ENCODE measurements at places on chromosomes 6 and 20. TPM values are rescaled to one million over a fixed set of nuclear protein-coding genes. Genes with fewer than 3 reads are reported as not detected.

DDAH2 gene
- 64.8 TPM for polyA plus RNA-seq

DNA sequence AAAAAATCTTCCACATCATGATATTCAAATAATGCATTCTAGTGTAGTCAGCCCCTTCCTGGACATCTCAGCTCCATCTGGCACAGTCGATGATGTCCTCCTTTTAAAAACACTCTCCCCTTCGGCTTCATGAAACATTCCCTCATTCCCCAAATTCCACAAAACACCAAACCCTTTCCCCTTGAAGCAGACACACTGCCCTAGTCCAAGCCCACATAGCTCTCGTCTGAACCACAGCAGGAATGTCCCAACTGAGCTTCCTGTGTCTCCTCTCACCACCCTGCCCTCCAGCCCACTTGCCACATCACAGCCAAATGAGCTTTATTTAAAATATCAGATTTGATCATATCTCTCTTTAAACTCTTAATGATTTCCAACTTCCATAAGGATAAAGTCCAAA, 106.4 kb upstream of the CARMIL1 start:
- peak; percentile 44 for DNase-seq

GRCh38 chr20:57346477-57346876, 4.6 kb upstream of the RAE1 start:
- peak; percentile 50 for DNase-seq

GRCh38 chr20:51540580-51540979, 1.9 kb downstream of the NFATC2 start:
- DNase-seq = no peak

DNA sequence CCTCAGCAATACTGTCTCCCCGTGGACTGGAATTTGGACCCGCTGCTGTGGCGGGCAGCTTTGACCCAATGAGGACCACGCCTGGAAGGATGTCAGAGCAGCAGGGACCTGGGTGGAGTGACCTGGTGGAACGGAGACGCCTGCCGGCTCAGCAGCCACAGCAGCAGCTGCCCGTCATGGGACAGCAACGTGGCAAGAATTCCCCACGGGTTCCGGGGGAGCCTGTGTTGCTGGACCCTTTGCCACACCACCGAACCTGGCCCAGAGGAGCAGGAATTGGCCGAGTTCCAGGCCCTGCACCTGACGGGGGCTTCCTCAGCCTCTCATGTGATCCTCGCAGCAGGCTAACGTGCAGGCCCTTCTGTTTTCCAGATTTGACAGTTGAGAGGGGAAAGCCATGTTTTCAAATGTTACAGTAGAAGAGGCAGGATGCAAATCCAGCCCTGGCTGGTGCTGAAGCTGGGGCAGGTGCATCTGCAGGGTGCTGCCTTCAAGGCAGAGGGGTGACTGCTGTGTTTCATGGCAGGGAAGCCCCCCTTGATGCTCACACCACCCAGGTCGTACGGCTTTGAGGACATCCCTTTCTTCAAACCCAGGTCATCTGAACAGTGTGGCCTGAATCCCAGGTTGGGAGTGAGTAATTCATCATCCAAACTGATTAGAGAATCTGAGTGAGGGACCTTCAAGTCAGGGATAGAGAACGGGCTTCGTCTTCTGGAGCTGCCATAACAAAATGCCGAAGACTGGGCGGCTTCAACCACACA, 93.4 kb downstream of the THBS2 start:
- DNase-seq = no peak

UTRN gene
- 21.8 TPM for polyA plus RNA-seq

WFDC2 gene
- not detected for polyA plus RNA-seq

DNA sequence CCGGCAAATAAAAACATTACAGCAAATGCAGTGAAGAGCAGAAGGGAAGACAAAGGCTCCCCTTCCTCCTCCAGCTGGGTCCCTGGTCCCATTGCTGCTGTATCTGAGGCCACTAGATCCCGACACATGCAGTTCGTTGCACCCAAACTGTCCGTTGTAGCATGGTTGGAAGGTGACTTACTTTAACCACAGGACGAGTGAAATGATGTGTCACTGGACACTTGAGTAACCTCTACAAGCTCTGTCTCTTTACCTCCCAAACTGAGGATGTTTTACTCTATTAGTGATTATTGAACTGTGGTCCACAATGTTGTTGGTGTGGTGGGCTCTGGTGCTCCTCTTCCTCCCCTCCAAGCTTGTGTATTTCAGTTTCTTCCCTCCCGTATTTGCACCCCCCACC, 46.2 kb upstream of the ARMH2 start:
- DNase-seq = no peak

OR2B6 gene
- not detected for polyA plus RNA-seq

DNA sequence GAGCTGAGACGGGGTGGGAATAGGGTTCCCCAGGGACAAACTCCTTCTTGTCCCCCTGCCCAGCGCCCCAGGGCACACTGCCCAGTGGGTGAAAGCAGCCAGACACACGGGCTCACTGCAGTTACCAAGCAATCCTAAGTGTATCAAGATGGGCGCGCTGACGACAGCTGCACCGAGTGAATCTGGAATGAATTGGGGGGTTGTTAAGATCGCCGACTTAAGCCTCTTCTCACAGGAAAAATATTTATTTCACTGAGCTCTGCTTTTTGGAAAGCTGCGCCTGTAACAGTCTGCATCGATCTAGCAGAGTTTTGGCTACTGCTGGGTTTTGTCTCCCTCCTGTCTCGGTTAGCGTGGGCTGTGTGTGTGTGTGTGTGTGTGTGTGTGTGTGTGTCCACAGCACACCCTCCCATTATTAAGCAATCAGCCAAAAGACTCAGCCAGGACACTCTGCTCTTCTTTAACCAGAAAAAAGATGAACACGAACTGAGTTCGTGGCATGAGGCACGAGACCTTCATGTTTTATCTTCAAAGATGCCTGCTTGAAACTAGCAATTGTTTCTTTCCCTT, 35.9 kb downstream of the RIPOR3 start:
- no peak for DNase-seq

DNA sequence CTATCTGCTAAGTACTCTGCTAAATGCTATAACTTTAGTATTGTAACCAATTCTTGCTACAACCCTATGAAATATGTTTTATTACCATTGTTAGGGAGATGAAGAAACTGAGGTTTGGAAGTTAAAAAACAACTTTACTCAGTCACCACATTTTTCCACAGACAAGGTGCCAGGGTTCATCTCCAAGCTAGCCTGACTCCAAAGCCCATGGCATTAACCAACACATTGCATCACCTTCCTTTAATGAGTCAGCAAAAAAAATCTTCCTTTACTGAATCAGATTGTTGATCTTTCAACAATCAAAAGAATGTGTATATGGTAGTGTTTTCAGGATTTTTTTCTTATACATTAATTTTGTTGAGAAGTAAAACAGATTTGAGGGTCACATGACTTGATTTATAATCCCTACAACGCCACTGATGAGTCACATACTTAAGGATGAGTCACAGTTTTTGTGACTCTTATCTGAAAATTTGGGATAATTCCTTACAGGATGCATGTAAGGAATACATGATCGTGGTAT, 41.5 kb downstream of the MAN1A1 start:
- peak; percentile 48 for DNase-seq

DNA sequence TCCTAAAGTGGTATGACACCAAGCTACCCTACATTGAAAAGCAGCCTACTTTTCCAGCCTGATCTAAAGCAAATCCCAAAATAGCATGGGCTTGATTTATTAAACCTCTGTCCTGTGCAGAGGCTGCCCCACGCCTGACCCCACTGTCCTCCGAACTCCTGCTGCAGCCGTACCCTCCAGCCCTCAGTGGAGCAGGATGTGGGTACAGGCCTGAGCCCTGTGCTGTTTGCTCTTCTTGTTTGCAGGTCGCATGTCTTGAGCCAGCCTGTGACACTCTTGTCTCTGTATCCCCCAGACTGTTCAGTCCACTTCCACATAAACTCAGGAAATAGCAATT, 61.2 kb downstream of the RPP40 start:
- DNase-seq = no peak
